ENCODE measurements at places on chromosomes 12 and 14.

DNA sequence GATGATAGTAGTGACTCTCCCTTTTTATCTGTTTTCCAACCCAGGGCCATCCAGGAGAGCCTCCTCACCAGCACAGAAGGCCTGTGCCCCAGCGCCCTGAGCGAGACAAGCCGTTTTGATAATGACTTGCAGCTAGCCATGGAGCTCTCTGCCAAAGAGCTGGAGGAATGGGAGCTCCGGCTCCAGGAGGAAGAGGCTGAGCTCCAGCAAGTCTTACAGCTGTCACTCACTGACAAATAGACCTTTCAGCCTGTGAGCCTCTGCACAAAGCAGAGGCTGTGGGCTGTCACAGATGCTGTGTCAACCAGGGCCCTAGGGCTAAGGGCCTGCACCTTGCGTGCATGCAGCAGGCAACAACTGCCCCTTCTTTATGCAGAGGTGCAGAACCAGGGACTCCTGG is 11.0 kb downstream of the C12orf76 start:
- no peak for DNase-seq

DNA sequence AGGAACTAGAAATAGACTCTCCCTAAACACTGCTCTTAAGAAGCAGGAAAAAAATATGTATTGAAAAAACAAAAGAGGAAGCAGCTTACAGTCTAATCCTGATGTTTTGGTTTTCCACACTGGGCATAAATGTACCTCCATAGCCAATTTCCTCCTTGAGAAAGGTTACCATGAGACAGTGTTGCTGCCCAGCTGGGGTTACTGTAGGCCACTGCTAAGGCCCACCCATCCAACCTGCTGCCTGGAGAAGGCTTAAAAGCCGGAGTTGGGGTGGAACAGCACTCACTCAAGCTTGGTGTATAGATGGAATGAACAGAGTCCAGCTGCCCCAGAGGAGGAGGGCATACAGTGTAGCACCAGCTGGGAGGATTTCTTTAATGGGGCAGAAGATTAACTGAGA is 41.1 kb downstream of the ERG28 start:
- no peak for DNase-seq

DNA sequence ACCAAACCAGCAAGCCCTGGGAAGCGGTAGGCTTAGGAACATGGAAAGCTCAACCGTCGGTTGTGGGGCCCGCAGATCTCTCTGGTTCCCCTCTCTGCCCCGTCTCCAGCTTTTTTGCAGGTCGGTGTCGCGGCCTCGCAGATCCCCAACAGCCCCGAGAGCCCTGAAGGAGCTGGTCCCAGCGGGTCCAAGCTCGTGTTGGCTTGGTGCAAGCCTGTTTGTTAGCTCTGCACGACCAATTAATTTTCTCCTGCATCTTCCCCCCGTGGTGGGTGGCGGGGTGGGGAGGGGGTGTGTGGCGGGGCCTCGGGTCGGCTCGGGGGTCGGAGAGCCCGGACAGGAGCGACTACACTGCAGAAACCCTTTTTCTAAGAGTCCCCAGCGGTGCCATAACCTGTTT is 449 bp upstream of the SLC24A4 start:
- DNase-seq: peak; percentile 43

DNA sequence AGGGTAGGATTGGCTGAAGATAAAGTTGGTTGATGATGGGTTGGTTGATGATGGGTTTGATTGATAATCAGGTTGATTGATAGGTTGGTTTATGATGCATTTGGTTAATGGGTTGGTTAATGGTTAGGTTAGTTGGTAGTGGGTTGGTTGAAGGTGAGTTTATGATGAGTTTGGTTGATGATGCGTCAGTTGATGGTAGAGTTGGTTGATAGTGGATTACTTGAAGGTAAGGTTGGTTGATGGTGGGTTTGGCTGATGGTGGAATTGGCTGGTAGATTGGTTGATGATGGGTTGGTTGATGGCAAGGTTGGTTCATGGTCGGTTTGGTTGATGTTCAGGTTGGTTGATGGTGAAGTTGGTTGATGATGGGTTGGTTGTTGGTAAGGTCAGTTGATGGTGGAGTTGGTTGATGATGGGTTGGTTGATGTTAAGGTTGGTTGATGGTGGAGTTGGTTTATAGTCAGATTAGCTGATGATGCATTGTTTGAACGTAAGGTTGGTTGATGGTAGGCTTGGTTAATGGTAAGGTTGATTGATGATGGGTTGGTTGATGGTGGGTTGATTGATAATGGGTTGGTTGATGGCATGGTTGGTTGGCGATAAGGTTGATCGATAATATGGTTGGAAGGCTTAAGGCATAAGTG is 146.4 kb downstream of the ADGRD1 start:
- DNase-seq: no peak

DNA sequence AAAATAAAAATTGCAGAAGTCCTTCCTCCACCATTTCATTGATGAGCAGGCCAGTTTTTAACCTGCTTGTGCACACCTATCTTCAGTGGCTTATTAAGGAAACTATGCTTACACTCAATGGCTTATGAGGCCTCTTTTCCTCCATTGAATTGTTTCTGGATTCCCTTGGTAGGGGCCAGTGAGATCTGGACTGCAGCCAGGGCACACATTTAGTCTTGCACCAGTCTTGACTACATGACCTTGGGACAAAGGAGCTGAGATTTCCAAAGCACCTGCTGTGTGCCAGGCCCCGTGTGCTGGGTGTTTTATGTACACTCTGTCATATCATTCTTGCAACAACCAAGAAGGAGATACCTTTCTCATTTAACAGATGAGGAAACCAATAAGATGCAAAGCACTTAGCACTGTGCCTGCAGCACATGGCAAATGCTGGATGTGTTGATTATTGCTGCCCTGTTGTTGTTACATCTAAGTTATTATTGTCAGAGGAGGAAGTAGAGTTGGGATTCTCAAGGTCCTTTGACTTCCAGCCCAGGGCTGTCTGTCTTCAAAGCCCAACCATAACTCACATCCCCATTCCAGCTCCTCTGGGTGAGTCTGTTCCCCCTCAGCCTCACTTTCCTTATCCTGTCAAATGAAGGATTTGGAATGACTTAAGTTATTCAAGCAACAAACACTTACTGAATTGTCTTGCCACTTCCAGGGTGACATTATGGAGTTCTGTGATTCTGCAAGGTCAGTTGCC is 31.6 kb upstream of the RIN3 start:
- DNase-seq: no peak

GRCh38 chr12:1504304-1504894 is 90.0 kb downstream of the FBXL14 start:
- no peak for DNase-seq

DNA sequence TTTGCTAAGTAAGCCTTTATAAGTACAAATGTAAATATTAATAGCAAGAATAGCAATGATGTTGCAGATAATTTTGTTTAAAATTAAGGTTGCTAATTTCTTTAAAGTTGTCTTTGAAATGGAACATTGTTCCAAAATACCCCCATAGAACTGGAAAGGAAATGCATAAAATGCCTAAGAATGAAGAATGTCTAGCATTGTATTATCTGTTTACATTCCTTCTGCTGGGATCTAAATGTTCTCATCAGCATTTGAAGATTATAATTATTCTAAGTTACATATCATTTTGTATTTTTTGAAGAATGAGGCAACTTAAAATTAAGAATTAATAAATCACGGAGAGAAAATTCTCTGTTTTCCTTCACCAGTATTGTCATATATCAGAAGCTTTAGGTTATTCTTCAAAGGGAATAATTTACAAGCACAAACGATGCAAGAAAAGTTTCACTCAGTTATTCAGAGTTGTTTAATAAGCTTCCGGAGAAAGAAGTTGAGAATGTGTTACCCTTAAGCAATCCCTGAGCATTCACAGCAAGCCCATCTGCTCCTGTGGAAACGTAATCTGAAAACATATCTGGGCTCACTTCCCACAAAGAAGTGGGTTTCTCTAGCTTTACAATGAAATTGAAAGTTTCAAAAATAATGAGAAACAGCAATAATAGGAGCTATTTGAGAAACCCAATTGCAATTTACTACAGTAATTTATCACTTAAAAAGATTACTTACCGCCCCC is 21.3 kb downstream of the SLC6A15 start:
- no peak for DNase-seq

GRCh38 chr12:114192549-114192948 is 213.4 kb downstream of the TBX5 start:
- DNase-seq: no peak

DNA sequence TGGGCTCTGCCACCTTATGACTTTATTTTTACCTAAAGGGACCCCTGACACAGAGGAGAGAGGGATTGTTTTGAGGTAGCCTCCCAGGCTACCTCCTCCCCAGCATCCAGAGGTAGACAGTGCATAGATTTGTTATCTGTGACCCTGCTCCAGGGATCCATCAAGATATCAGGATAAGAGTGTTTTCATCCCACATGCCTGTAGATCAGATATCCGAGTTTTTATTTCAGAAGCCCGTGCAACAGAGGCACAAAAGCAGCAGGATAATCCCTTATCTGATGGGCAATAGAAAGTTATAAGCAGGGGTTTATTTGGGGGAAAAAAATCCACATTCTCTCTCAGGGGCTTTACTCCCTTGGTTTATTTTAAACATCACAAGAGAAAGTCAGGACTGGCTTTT is 117.0 kb upstream of the RPH3A start:
- no peak for DNase-seq

DNA sequence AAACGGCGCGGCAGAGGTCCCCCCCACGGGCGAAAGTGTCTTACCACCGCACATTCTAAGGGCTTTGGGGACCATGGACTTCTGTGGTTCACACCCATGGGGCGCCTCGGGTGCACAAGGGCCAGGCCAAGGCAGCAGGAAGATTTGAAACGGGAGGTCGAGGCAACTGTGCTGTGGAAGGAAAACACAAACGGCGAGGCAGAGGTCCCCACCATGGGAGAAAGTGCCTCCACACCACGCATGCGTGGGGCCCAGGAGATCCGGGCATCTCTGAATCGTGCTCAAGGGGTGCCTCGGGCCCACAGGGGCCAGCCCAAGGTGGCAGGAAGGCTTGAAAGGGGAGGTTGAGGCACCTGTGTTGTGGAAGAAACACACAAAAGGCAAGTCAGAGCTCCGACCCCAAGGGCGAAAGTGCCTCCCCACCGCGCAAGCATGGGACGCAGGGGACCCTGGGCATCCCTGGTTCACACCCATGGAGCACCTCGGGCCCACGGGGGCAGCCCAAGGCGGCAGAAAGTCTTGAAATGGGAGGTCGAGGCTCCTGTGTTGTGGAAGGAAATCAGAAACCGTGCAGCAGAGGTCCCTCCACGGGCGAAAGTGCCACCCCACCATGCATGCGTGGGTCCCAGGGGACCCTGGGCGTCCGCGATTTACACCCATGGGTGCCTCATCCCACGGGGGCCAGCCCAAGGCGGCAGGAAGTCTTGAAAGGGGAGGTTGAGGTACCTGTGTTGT is 371.0 kb downstream of the ALG10 start:
- no peak for DNase-seq

- DNase-seq: no peak
Measured at GRCh38 chr12:44446181-44446580, 429.9 kb downstream of the NELL2 start.

GRCh38 chr14:39615352-39615751 is 183.1 kb upstream of the FBXO33 start:
- DNase-seq: no peak

DNA sequence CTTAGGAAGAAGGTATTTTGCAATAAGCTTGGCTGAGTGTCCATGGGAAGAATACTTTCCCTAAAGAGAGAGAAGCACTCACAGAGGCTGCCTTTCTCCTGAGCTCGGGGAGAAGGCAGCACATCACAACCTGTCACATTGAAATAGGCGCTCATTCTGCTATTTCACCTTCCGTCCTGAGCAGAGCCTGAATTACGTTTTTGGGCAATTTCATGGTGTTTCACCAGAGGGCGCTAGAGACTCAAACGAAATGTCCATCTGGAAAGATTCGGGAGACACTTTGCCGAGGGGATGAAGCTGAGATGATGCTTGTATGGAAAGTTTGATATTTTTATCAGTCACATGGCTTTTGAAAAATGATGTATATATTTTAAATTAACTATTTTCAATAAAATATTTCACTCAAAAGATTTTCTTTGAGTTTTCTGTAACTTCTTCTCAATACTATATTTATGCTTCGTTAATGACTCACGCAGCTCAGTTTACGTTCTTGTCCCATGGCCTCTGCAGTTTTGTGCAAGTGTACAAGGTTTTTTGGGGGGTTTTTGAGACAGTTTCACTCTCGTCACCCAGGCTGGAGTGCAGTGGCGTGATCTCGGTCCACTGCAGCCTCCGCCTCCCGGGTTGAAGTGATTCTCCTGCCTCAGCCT is 17.4 kb upstream of the B4GALNT3 start:
- DNase-seq: peak; percentile 69

DNA sequence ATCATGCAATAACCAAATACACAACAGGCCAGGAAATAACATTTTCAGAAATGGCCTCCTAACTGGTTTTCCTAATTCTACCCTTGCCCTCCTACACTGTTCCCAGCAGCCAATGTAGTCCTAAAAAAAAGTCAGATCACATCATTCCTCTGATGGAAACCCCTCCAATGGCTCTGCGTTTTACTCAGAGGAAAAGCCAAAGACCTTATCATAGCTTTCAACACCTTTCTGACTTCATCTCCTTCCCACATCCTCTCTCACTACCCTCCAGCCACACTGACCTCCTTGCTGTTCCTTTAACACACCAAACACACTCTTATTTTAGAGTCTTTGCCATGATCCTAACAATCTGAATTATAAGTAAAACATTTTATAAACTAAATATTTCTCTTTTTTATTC is 1.1 kb downstream of the MED6 start:
- DNase-seq: no peak

- DNase-seq: no peak
Measured at GRCh38 chr14:28671425-28671824, 95.2 kb upstream of the FOXG1 start.

DNA sequence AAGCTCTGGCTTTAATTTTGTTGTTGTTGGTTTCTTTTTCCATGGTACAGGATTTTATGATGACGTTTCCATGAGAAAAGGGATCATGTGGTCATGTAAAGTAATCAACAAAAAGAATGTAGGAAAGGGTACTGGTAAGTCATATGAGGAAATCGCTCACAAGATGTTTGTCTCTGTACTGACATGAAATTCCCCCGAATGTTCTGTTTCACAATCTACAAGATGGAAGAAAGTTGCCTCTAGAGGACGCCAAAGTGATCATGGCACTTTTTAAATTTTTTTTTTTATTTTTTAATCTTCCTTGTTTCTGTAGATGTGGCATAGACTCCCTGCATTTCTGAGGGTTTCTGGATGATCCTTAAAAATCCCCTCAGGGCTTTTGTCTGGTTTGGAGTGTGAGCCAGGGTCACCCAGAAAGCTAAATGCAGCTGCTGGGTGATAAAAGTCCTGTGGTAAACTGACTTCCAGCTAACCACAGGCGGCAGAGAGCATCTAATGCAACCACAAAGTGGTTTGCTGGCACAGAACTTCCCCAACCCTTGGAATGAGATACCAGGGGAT is 393.5 kb downstream of the CCDC91 start:
- no peak for DNase-seq

- DNase-seq: no peak
Measured at GRCh38 chr14:31414190-31414833, 6.0 kb downstream of the HEATR5A start.

DNA sequence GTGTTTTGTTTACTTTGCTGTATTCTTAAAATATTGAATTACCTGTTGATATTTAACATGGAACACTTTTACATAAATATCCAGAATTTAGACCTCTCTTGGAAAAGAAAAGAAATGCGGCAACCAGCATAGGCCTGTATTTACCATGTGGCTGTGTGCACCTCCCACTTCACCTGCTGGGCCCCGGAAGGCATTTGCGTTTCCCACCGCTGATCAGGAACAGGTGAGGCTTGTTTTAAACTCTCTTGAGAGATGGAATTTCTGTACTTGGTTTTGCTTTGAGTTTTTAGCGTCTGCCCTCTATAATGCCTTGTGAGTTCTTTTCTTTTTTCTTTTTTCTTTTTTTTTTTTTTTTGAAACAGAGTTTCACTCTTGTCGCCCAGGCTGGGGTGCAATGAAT is 124.2 kb downstream of the GLT1D1 start:
- no peak for DNase-seq

Measured in WTC11 (cell line).